ENCODE measurements at places on chromosomes 16 and 17.

- no peak for DNase-seq
- no peaks in the 10 kb centered on the region for H3K36me3 ChIP-seq
- no peaks in the 10 kb centered on the region for H3K4me1 ChIP-seq
- H3K27ac ChIP-seq: no peak overlapping the region
Observed at GRCh38 chr16:78376452-78376851, 277.0 kb downstream of the WWOX start.

GRCh38 chr16:66728117-66728787, 23.2 kb downstream of the DYNC1LI2 start:
- H3K27ac ChIP-seq: peak overlapping the region; percentile 72
- H3K4me1 ChIP-seq: peaks cover 7% of the 10 kb centered on the region
- no peaks in the 10 kb centered on the region for H3K27me3 ChIP-seq
- DNase-seq: peak; percentile 68

GRCh38 chr16:27237219-27238015, 31.2 kb downstream of the NSMCE1 start:
- peak; percentile 93 for DNase-seq
- H3K27me3 ChIP-seq: no peaks in the 10 kb centered on the region
- H3K4me1 ChIP-seq: peaks cover 79% of the 10 kb centered on the region
- H3K27ac ChIP-seq: peak overlapping the region; percentile 100
- H3K4me3 ChIP-seq: peak overlapping the region; percentile 80
- H3K36me3 ChIP-seq: peaks cover 29% of the 10 kb centered on the region

DNA sequence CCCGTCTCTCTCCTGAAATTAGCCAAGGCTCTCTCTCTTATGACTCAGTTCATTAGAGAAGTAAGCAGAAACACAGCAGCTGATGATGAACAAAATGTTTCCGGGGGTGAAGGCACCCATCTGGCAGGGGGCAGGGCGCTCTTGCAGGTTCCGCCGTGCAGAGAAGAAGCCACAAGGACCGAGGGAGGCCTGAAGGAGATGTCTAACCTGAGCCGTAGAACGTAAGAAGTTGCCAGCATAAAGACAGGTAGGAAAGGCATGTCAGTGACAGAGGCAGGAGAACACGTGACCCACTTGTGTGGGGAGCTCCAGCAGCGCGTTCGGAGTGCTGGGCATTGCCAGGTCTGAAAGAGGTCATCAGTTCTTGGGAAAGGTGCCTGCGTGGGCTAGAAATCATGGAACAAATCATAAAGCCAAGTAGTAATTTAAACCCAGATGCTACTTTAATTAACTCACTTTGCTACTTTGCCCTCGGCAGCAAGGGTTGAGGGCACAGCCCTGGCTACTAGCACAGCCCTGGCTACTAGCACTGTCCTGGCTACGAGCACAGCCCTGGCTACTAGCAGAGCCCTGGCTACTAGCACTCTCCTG, 198.6 kb downstream of the RPTOR start:
- H3K27ac ChIP-seq: peak overlapping the region; percentile 80
- peak overlapping the region; percentile 81 for H3K4me3 ChIP-seq
- no peaks in the 10 kb centered on the region for H3K27me3 ChIP-seq
- peaks cover 44% of the 10 kb centered on the region for H3K36me3 ChIP-seq
- peak; percentile 87 for DNase-seq
- H3K4me1 ChIP-seq: peaks cover 65% of the 10 kb centered on the region

GRCh38 chr16:85652431-85653221, 36.1 kb downstream of the GINS2 start:
- DNase-seq: no peak
- no peaks in the 10 kb centered on the region for H3K27me3 ChIP-seq
- H3K4me1 ChIP-seq: no peaks in the 10 kb centered on the region
- H3K27ac ChIP-seq: no peak overlapping the region
- H3K4me3 ChIP-seq: no peak overlapping the region

- H3K27ac ChIP-seq: no peak overlapping the region
- no peak for DNase-seq
- no peak overlapping the region for H3K4me3 ChIP-seq
- no peaks in the 10 kb centered on the region for H3K27me3 ChIP-seq
- H3K36me3 ChIP-seq: peaks cover 13% of the 10 kb centered on the region
Observed at GRCh38 chr17:2138761-2139160, 83.9 kb downstream of the HIC1 start.

DNA sequence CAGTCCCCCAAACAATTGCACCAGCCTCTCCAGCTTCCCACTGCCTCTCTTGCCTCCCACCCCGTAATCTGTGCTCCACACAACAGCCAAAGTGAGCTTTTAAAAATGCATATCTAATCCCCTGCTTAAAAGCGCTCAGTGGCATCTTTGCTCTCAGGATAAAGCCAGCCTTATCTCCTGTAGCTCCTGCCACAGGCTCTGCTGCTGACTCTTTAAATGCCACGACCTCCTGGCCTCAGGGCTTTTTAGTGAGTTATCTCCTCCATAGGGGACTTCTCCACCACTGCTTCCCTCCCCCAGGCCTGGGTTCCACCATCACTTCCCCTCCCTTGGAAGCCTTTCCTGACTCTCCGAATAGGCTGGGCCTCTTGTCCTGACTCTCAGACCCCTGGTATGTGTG, 98.6 kb downstream of the GNAO1 start:
- H3K4me3 ChIP-seq: no peak overlapping the region
- H3K36me3 ChIP-seq: no peaks in the 10 kb centered on the region
- no peak overlapping the region for H3K27ac ChIP-seq
- H3K4me1 ChIP-seq: no peaks in the 10 kb centered on the region
- DNase-seq: no peak

- peaks cover 18% of the 10 kb centered on the region for H3K4me1 ChIP-seq
- peaks cover 3% of the 10 kb centered on the region for H3K27me3 ChIP-seq
- no peak overlapping the region for H3K27ac ChIP-seq
- peaks cover 27% of the 10 kb centered on the region for H3K36me3 ChIP-seq
- DNase-seq: no peak
- no peak overlapping the region for H3K4me3 ChIP-seq
Observed at GRCh38 chr17:48894886-48895285, 2.3 kb downstream of the ATP5MC1 start.

DNA sequence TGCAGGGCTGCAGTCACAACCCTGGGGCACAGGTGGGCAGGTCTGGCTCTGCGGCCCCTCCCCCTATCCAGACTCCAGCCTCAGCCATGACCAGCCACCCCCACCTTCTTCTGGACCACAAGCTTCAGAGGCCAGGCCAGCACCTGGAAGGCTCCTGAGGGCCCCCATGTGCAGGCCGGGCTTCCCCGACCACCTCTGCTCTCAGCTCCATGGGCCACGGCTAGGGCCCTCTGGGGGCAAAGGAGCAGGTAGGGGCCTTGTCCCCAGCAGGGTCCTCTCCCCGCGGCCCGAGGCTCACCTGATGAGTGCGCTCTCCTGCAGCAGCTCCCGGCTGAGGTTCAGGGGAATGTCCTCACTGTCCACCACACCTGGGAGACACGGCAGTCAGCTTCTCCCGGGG, 16.9 kb downstream of the DNASE1 start:
- peaks cover 50% of the 10 kb centered on the region for H3K36me3 ChIP-seq
- H3K4me3 ChIP-seq: no peak overlapping the region
- H3K27me3 ChIP-seq: no peaks in the 10 kb centered on the region

GRCh38 chr17:79355165-79355564, 255.7 kb downstream of the RBFOX3 start:
- DNase-seq: no peak
- H3K4me1 ChIP-seq: no peaks in the 10 kb centered on the region
- H3K4me3 ChIP-seq: no peak overlapping the region
- H3K27ac ChIP-seq: no peak overlapping the region
- H3K27me3 ChIP-seq: no peaks in the 10 kb centered on the region

- H3K36me3 ChIP-seq: no peaks in the 10 kb centered on the region
- no peak for DNase-seq
- no peak overlapping the region for H3K4me3 ChIP-seq
- H3K4me1 ChIP-seq: no peaks in the 10 kb centered on the region
Observed at GRCh38 chr17:72092710-72093322, 28.0 kb upstream of the SOX9 start.

- no peaks in the 10 kb centered on the region for H3K36me3 ChIP-seq
- H3K4me1 ChIP-seq: peaks cover 11% of the 10 kb centered on the region
- no peak overlapping the region for H3K4me3 ChIP-seq
- H3K27ac ChIP-seq: no peak overlapping the region
Observed at GRCh38 chr16:50457979-50458491, 89.2 kb upstream of the BRD7 start.

GRCh38 chr17:39602533-39603303, 5.0 kb downstream of the NEUROD2 start:
- no peak for DNase-seq
- peaks cover 15% of the 10 kb centered on the region for H3K4me1 ChIP-seq
- H3K4me3 ChIP-seq: no peak overlapping the region
- H3K36me3 ChIP-seq: no peaks in the 10 kb centered on the region

- no peak overlapping the region for H3K4me3 ChIP-seq
- H3K27me3 ChIP-seq: peaks cover 13% of the 10 kb centered on the region
- peaks cover 10% of the 10 kb centered on the region for H3K4me1 ChIP-seq
- no peaks in the 10 kb centered on the region for H3K36me3 ChIP-seq
- DNase-seq: no peak
Observed at GRCh38 chr17:2954898-2955445, 108.4 kb downstream of the OR1D5 start.

GRCh38 chr17:42475121-42475520, 16.4 kb downstream of the ATP6V0A1 start:
- H3K36me3 ChIP-seq: peaks cover 51% of the 10 kb centered on the region
- peaks cover 7% of the 10 kb centered on the region for H3K4me1 ChIP-seq
- DNase-seq: no peak
- no peak overlapping the region for H3K4me3 ChIP-seq
- peaks cover 2% of the 10 kb centered on the region for H3K27me3 ChIP-seq

GRCh38 chr17:48460052-48460451, 30.0 kb upstream of the SKAP1 start:
- H3K36me3 ChIP-seq: no peaks in the 10 kb centered on the region
- H3K27ac ChIP-seq: no peak overlapping the region
- H3K4me3 ChIP-seq: no peak overlapping the region
- no peak for DNase-seq

DNA sequence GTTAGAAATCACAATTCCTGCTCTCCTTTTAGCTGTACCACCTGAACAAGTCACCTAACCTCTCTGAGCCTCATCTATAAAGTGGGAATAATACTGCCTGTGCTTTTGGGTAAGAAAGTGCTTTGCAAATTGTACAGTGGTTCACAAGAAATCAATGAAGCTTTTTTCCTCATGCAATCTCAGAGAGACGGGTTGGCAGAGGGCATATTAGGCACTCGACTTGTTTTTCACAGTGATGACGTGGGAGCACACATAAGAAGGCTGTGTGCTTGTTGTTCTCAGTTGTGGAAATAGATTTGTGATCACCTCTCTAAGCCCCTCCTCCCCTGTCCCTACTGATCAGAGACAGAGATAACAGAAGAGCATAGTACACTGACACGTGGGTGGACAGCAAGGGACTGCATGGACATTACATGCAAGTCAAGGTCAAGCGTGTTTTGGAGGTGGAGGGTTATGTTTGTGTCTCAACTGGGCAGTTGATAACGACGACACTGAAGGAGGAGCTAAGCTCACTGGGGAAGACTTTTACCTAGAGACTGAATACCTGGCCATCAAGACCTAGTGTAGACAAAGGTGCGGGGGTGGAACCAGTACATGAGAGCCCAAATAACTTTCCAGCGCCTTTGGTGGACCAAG, 1.7 kb upstream of the GPT2 start:
- peaks cover 1% of the 10 kb centered on the region for H3K36me3 ChIP-seq
- H3K4me3 ChIP-seq: no peak overlapping the region
- DNase-seq: no peak
- H3K27me3 ChIP-seq: peaks cover 31% of the 10 kb centered on the region
- no peak overlapping the region for H3K27ac ChIP-seq
- peaks cover 14% of the 10 kb centered on the region for H3K4me1 ChIP-seq

GRCh38 chr17:34117811-34118210, 137.3 kb upstream of the CCL2 start:
- H3K27me3 ChIP-seq: no peaks in the 10 kb centered on the region
- H3K4me1 ChIP-seq: no peaks in the 10 kb centered on the region
- DNase-seq: no peak
- no peaks in the 10 kb centered on the region for H3K36me3 ChIP-seq
- no peak overlapping the region for H3K4me3 ChIP-seq

DNA sequence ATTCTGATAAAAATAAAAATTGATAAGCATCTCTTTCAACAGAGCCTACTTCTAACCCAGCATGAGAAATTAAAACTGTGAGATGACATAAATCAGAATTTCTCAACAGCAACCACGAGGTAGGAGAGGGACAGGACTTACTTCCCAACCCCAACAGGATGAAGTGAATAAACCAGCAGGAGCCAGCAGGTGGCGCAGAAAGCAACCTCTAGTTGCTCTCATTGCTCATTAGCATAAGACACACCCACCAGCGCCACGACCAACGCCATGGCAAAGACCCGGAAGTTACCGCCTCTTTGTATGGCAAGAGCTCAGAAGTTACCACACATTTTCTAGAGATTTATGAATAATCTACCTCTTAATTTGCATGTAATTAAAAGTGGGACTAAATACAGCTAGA, 189.4 kb upstream of the CDH8 start:
- DNase-seq: peak; percentile 66
- no peaks in the 10 kb centered on the region for H3K4me1 ChIP-seq
- no peak overlapping the region for H3K27ac ChIP-seq

- DNase-seq: no peak
- peaks cover 26% of the 10 kb centered on the region for H3K4me1 ChIP-seq
- peaks cover 41% of the 10 kb centered on the region for H3K36me3 ChIP-seq
- no peaks in the 10 kb centered on the region for H3K27me3 ChIP-seq
- H3K27ac ChIP-seq: peak overlapping the region; percentile 34
Observed at GRCh38 chr16:57152096-57153093, 33.4 kb downstream of the PSME3IP1 start.

DNA sequence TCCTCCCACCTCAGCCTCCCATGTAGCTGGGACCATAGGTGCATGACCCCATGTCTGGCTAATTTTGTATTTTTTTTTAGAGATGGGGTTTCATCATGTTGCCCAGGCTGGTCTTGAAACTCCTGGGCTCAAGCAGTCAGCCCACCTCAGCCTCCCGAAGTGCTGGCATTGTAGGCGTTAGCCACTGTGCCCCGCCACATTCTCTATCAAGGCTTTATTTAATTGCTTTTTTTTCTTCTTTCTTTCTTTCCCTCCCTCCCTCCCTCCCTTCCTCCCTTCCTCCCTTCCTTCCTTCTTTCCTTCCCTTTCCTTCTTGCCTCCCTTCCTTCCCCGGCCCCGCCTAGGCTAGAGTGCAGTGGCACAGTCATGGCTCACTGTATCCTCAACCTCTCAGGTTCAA, 23.7 kb downstream of the RSPRY1 start:
- H3K4me1 ChIP-seq: no peaks in the 10 kb centered on the region
- H3K27me3 ChIP-seq: no peaks in the 10 kb centered on the region
- DNase-seq: no peak
- H3K4me3 ChIP-seq: no peak overlapping the region

- H3K27me3 ChIP-seq: no peaks in the 10 kb centered on the region
- no peaks in the 10 kb centered on the region for H3K36me3 ChIP-seq
- H3K4me3 ChIP-seq: no peak overlapping the region
- H3K4me1 ChIP-seq: no peaks in the 10 kb centered on the region
Observed at GRCh38 chr16:78365366-78365765, 265.9 kb downstream of the WWOX start.

GRCh38 chr17:34852614-34853013, 108.6 kb downstream of the CCT6B start:
- H3K4me1 ChIP-seq: no peaks in the 10 kb centered on the region
- H3K4me3 ChIP-seq: no peak overlapping the region
- no peak overlapping the region for H3K27ac ChIP-seq
- no peaks in the 10 kb centered on the region for H3K27me3 ChIP-seq
- no peak for DNase-seq
- no peaks in the 10 kb centered on the region for H3K36me3 ChIP-seq
